ENCODE measurements at places on chromosomes 1 and 21.

DNA sequence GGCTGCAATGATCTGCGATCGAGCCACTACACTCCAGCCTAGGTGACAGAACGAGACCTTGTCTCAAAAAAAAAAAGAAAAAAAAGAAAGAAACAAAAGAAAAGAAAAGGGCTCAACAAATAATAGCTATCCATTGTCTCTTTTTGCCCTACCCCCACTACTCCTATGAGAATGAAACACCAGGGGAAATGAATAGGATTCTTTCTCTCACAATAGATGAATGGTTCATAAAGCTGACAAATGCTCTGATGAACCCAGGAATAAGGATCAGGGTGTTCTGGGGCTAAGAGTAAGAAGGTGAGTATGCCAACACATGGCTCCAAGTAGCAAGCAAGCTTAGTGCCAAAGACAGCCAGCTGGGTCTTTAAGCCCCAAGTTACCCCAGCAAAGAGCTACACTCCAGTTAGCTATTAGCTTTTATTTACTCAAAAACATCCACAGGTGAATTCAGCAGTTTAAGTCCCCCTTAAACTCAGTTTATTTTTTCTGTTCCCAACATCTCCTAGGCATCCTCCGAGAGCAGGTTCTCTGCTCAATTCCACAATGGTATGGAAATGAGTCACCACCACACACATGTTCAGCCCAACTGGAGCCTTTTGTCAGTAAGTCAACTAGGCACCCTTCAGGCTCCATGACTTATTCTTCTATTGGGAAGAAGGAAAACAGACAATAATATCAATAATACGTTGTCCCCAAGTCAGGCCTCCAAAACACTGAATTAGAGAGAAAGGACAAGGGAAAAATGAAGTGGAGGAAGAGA is 4.2 kb downstream of the ADORA3 start:
- no peak for DNase-seq

GRCh38 chr1:67745875-67746698 is 61.1 kb downstream of the GADD45A start:
- peak; percentile 56 for DNase-seq

DNA sequence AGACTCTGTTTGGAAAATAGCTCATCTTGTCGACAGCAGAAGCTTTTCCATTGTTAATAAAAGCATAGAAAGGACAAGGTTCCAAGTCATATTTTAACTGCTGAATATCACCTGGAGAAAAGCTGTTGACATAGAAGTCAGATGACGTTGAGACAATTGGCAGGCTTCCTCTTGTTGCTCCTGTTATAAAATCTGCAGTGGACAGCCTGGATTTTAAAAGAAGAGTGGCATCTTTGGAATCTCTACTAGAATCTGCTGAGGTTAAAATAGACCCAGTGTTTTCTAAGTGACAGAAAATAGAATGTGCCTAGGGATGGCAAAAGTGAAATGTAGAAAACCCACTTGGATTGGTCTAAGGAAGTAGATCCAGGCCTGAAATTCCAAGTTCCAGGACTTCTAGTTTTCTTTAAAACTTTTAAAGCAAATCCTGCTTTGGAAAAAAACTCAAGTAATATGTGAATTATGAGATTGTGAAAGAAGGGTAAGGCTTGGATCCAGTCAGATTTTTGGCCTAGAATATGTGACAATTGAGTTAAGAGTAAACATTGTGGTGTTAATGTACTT is 53.6 kb upstream of the NEXN start:
- peak; percentile 63 for DNase-seq

DNA sequence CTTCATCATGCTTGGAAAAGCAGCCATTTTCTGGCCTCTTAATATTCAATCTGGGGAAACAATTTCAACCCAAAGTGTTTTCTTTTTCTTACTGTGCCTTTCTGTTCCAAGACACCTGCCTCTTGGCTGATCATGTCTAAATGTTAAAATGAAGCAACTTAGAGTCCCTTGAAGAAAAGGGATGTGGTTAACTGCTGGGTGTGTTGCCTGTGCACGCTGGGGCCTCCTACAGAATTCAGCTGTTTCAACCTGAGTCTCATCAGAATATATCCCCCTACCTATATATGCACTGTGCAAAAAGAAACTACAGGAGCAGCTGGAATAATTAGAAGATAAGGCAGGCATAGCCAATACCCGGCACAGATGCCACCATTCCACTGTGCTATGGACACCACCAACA is 222.0 kb downstream of the OMA1 start:
- DNase-seq: no peak

DNA sequence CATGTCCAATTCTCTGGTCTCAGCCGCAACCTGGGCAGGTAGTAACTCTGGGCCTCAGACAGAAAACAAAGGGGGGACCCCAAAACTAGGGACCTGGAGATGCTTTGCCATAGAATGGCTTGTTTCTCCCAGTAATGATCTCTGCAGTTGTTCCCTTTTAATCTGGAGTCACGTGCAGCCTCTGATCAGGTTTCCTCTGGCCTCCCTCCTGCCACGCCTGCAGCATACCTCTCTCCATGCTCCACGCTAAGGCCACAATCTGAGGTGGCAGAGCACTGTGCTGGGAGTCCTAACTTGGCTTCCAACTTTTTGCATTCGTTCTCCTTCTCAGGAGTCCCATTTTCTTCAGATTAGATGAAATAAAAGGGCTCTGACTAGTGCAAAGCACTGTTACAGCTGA is 1.9 kb downstream of the PABPC4 start:
- DNase-seq: peak; percentile 16

GRCh38 chr1:160412028-160412362 is 11.6 kb downstream of the VANGL2 start:
- DNase-seq: no peak

DNA sequence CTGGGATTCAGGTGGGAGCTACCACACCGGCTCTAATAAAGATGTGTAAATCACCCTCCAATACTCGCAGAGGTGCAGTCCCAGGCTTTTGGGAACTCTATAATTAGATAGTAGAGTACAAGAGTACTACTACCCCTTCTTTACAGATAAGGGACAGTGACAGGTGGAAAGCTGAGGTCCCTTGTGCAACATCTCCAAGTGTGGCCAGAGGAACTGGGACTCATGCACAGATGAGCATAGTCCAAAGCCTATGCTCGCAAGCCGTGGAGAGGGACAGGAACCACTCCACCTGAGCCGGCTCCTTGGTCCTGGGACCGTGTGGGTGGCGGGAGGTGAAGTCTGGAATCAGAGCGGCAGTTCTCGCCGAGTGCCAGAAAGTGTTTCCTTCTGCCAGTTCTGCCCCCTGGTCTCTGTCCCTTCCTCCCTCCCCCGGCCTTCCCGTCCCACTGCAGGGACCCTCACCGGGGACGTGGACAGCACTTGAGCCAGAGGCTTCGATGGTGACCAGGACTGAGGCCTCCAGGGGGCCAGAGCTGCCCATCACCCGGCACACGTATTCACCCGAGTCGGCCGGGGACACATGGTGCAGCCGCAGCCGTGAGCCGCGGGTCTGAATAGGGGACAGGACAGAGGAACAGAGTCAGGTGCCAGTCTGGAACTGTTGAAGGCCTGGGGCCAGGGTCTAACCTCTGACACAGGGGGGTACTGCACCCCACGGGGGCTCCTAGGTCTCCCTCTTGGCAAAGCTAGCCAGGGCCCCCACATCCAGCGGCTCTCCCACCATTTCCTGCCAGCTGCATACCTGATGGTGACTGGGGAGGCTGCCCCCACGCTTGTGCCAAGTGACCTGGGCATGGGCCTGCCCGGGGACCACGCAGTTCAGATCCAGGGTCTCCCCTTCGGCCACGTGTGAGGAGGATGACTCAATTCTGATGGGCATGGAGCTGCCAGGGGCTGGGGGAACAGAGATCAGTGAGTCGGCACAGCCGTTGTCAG is 33.9 kb downstream of the LDLRAD2 start:
- DNase-seq: no peak

DNA sequence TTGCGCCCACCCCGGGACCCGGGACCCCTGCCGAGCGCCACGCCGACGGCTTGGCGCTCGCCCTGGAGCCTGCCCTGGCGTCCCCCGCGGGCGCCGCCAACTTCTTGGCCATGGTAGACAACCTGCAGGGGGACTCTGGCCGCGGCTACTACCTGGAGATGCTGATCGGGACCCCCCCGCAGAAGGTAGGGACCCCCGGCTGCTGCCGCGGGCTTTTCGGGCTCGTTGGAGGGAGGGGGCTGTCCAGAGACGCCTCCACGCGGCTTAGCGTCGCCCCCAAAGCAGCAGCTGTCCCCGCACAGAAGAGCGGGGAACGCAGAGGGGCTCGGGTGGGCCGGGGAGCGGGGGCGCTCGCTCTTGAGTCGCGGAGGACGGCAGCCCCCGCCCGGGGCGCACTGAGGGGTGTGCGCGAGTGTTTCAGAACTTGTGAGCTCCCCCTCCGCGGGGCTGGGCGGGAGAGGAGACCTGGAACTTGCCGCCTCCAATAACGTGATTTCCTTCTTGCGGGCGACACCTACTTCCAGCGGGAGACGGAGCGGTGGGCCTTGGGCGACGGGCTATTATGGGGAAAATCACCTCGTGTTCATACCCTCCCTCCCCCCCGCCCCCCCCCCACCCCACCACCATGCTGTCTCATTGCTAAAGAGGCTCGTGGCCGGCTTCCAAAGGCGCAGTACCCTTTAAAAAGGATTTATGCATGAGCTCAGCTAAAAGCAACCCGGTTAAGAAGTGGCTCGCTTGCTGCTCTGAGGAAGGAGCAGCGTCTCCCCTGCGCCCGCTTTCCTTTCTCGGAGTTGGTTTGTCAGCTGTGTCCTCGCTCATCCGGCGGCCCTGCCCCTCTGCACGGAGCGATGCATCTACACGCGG is 664 bp downstream of the BACE2 start:
- peak; percentile 73 for DNase-seq

- DNase-seq: peak; percentile 96
Measured at GRCh38 chr1:30523055-30524020, 200.0 kb downstream of the MATN1 start.

DNA sequence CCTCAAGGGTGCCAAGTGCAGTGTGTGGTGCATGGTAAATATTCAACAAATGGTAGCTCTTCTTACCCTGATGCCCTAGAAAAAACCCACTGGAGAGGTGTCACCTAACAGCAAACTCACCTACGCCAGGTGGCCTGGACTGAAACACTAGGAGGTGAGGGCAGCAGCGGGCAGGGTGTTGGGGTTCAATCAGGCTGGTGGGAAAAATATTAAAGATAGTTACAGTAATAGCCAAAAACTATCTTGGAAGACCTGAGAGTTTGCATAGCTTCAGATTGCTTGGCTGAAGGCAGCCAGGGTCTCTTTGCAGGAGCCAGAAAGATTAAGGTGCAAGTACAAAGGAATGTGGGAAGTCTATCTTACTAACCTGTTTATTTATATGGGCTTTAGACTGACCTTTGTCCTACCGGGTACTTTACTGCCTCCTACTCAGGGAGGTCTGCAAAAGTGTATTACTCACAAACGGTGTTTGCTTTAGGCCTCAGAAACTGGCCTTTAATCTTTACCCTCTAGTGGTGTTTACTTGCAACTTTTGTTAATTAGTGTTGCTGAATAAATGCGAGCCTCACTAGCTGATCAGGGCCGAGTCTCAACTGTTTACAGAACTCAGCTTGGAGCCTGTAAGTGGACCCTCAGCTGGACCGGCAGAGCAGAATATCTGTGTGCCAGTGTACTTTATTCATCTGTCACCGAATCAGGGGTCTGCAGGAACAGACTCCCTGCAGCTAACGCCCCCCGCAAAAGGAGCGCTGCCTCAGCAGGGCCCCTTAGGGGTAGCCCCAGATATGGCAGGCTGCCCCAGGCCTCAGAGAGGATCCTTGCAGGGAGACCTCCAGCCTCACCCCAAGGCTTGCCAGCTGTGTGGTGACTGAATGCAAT is 63.9 kb downstream of the SYF2 start:
- DNase-seq: no peak

GRCh38 chr1:163758977-163759670 is 437.4 kb downstream of the NUF2 start:
- no peak for DNase-seq

DNA sequence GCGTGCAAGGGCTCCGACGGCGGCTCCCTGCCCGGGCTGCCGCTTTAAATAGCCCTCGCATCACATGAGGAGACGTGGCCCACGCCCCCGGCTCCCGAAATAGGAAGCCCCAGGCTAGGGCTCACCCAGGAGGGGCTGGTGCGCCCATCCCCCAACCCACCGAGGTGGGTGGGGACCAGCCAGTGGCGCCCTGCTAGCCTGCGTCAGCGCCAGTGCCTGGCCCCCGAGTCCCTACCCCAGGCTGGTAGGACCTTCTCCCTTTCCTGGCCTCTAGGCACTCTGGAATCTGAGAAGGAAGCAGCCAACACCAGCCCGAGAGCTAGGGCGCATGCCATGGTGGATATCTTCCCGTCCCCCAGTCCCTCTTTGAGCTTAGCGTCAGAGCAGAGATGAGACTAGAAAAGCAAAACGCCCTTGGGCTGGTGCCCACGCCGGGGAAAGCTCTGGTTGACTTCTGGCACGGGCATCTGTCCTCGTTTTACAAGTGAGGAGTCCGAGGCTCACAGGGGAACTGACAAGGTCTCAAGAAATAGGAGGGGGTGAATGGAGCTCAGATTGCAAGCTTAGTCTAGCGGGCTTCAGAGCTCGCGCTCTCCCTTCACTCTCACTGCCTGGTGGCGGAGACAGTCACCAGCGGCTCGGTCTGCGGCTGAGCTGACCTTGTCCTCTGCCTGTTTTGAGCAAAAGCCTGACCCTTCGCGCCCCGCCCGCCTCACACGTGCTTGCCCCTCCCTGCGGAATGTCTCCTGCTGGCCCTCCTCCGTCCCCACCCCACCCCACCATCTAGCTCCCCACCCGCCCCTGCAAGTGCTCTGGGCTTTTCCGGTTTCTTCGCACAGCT is at the start of gene FABP3:
FABP3 (minus strand) TSS at position 21 of the 841 bp plus-strand sequence. CDS start 62 bp downstream, outside the sequence.
- peak; percentile 49 for DNase-seq

DNA sequence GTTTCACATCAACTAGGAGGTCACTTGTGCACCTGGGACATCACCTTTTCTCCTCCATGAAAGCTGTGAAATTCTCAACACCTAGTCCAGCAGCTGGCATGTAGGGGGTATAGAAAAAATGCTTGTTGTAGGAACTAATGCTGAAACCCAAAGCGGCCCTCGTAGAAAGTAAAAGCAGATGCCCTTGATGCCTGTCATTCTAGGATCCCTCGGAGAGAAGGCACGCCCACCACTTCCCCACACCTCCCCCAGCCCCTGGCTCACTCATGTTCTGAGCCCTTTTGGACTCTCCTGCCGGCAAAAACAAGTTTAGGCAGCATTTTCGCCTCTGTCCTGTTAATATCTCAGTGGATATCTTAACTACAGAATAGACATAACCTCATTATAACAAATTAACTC is 36.5 kb downstream of the RIPK4 start:
- no peak for DNase-seq

- DNase-seq: no peak
Measured at GRCh38 chr1:203549309-203549708, 55.4 kb downstream of the OPTC start.

DNA sequence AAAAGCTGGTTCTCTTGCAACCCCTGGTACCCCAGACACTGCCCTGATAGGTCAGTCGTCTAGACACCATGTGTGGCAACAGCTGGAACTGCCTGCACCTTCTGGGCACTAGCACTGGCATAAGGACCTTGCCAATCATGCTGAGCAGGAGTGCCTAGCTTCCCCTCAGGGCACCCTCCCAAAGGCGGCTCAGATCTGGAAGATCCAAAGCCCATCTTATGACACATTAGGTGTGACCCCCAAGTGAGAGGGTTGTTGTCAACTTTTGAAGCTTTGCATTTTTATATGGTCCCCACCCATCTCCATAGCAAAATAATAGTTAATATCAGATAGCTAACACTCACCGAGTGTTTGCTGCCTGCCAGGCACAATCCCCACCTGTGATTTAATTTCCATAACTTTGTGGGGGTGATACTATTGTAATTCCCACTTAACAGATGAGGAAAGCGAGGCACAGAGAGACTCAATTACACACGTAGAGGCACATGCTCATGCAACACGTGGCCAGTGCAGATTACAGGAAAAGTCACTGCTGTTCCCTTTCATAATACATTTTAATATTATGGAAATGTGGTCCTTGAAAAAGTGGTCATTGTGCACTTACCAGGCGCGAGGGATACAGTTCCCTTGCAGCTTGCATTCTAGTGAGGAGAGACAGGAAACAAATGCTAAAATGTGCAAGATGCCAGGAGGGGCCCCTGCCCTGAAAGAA is 25.8 kb downstream of the EXOC8 start:
- no peak for DNase-seq

Measured in fibroblast of skin of right biceps (primary cell).